Stimulated activated CD8-positive, alpha-beta memory T cell treated with anti-CD3 and anti-CD28 coated beads, Interleukin-2, amount 100 ng/mL, for 48 hours (primary cell): ENCODE measurements at places on chromosomes 1 and 21.

GRCh38 chr21:19609611-19610010 lies 1206.0 kb upstream of the TMPRSS15 start:
- no peak for DNase-seq

DNA sequence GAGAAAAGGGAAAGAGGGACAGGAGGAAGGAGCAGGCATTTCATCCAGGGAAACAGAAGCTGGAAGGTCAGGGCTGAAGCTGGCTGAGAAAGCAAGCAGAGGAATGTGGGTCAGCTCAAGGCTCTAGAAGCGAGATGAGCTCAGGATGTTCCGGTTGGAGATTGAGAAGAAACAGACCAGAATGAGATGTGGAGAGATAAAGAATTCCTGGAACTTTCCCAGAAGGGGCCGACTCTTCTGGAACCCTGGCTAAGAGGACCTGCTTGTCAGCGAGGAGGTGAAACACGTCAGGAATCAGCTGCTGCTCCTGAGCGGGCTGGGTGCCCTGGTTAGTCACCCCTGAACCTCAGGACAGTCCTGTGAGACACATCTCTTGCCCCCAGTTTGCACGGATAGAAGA lies 75.9 kb downstream of the HUNK start:
- DNase-seq, result no peak

GRCh38 chr1:50106095-50106761 lies 2.5 kb upstream of the ELAVL4 start:
- no peak for DNase-seq

DNA sequence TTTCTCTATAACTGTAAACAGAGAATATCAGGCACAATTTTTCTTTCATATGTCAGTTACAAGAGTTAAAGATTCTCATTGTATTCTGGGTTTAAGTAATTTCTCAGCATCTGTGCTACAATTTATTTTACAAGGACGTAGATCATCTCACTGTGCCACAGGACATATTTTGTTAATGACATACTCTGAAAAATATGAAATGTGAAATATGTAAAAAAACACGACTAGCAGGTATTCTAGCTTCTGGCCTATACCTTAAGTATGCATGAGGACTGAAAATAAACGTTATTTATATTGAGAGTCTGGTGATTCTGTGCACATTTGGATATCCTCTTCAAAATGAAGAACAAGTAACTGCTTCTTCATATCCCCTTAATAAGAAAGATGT lies 308.8 kb downstream of the BRINP3 start:
- no peak for DNase-seq

DNA sequence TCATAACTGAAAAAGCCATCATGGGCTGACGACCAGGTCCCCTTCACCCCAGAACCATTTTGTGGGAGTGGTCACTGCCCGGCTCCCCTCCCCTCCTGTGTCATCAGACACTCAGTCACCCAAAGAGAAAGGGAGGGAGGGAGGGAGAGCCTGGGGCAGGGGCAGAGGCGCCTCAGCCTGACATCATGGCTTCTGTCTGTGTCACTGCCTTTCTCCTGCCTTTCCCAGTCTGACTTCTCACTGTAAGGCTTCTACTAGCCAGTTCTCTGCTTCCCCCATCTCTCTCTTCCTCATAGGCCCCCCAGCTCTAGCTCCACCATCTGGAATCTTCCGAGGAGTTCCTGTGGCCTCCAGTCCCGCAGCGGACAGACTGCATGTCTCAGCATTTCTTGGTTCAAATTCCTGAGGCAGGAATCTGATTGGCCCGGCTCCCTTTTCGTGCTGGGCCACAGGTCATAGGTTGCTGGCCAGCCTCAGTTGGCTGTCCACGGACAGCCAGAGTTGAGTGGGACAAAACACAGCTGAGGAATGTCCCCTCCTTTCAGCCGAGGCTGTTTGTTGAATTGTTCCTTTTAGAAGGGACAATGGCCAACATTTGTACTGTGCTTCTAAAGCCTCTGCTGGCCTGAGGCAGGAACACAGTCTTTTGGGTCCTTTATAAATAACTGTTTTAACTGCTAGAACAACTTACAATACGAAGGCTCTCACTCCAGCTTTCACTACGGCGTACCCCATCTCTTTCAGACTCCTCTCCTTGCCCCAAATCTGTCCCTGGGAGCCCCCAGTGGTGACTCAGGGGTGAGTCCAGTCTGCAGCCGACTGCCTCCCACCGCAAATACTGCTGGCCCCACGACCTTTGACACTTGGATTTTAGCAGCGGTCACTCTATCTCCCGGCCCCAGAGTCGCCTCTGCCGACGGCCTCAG lies 18.7 kb upstream of the KANK4 start:
- DNase-seq, result no peak

GRCh38 chr1:59494145-59494833 lies 197.4 kb downstream of the FGGY start:
- no peak for DNase-seq

- no peak for DNase-seq
Observed at GRCh38 chr1:230382001-230382491, 44.1 kb downstream of the PGBD5 start.

DNA sequence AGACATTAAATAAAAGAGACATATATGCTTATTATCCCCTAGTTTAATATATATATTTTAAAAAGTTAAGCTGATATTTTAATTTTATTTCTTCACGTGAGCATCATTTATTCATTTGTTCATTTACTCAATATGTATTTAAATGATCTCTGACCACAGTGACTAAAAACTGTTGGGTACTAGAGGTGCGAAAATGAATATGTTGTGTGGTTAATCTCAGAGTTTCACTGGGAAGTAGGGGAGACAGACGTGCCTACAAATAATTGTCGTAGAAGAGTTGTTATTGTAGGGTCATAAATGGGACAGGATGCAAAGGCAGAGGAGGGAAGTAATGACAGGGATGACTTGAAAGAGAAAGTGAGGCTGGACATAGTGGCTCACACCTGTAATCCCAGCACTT lies 213.0 kb upstream of the CACYBP start:
- DNase-seq, result no peak
